EL (cell line): ENCODE measurements at places on chromosomes 16 and 17.

- DNase-seq = no peak
These were observed 73.4 kb upstream of the COX10 start for GRCh38 chr17:13995856-13996271.

- no peak for DNase-seq
These were observed 11.8 kb downstream of the ASPHD1 start for GRCh38 chr16:29912087-29912486.

DNA sequence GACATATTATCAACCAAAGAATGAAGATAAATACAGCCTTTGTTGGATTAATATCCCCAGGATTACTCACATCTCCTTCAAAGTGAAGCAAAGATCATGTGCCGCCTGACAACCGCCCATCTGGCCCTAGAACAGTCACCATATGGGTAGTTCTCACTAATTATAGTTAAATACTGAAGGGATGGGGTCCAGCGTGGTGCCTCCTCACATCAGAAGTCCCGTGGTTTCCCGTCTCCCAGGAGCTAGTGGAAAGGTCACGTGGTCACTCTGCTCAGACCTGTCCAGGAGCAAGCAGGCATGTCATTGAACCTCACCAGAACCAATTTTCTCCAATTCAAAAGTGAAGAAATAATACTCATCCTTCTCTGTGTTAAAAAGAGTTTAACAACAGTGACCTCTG is 434.5 kb downstream of the SHISA9 start:
- no peak for DNase-seq

- DNase-seq = no peak
These were observed 26.4 kb upstream of the ARL4D start for GRCh38 chr17:43372273-43372911.

- no peak for DNase-seq
These were observed 567 bp upstream of the GCSH start for GRCh38 chr16:81096715-81097208.

DNA sequence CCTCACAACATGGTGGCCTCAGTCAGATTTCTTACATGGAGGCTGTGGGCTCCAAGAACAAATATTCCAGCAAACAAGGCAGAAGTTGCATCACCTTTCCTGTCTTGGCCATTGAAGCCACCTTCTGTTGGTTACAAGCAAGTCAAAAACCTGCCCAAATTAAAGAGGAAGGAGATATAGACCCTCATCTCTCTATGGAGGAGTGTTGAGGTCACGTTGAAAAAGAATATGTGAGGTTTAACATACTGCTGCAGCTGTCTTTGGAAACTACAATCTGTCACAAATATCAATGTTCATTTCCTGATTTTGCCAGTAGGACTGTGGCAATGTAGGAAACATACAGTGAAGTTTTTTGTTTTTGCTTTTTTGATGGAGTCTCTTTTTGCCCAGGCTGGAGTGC is 211.4 kb downstream of the COPRS start:
- no peak for DNase-seq
